ENCODE measurements at places on chromosomes 1 and 21.

GRCh38 chr1:98068016-98068415, 147.2 kb upstream of the DPYD start:
- DNase-seq: no peak

DNA sequence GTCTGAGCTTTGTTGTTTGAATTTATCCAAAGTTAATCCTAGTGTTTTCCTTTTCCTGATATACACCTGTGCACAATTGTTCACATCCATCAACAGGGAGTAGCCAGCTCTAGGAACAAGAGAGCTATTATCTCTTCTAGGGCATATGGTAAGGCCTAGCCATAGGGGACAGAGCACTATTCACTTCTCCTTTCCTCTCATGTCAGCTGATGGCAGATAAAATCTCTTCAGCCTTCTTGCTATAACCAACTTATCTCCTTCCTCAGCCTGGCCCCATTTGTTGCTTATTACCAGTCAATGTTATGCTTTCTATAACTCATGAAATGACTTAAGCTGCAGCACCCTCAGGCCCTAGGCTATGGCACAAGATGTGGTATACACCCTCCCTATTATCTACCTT, 38.9 kb downstream of the PATJ start:
- no peak for DNase-seq

GRCh38 chr1:238492271-238492670, 601.5 kb upstream of the ZP4 start:
- no peak for DNase-seq

DNA sequence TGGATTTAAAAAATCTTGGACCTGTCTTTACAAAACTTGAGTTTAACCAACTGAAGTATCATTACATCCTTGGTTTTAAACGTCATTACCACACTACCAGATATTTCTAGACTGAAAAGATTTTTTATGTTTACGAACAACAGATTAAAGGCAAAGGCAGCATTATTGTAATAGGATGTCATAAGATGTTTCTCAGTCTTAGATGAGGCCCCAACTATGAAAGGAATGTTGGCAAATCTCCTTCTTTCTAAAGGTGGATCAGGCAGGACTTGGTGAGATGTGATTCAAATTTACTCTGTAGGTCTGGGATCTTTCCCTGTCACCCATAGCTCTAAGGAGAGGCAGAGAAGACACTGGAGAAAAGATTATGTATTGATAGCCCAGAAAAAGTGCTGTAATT, 417.9 kb downstream of the PTBP2 start:
- no peak for DNase-seq

DNA sequence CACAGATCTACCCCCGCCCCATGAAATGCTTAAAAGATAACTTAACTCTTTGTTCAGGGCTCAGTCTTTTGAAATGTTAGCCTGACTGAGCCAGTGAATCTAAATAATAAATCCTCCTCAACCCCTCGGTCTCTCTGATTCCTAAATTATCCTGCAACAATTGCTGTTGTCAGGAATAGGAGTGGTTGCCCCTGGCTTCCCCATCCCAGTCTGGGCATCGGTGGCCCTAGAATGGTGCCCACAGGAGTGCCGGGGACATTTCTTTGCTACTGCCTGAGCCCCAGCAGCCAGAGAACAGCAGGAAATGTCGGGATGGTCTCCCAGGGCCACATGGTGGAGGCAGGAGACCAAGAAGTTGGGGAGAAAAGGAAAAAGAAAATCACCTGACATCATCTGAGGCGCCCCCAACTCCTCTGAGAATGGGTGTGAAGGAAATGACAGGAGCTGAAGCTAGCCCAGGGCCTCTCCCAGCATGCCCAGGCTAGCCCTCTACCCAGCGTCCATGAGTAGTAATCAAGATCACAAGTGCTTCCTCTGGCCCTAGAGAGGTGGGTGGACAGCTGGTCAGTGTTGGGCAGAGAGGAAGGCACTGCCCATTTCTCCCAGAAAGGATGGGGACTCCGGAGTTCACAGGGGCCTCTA, 1.6 kb downstream of the PADI4 start:
- no peak for DNase-seq

DNA sequence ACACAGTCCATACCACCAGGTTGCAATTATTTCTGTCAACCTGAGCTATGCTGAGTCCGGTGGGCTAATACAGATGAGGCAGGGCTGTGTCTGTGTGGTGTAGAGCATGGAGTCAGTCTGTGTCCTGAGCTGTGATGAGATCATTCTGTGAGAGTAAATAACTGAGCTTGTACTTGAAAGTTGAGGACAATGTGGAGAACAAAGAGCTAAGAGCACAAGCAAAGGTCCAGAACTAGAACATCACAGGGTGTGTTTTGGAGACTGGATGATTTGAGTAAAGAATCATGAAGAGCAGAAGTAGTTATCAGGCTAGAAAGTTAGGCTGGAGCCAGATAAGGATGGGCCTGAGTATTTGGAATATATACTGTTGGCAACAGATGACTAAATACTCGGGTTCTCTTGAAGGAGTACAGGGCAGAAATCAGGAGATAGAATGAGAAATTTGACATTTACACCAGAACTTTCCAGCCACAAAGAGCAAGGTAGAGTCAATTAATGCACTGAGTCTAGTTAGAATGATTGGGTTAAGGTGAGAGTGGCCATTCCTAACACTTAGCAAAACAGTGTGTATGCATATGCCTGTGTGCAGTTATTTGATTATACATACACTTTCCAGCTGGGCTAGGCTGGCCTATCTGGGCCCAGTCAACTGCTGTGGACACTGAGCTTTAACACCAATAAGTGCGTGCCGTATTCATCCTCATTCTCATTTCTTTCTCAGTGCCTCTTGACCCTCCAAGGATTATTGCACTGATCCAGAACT, 48.8 kb downstream of the LEPR start:
- no peak for DNase-seq

GRCh38 chr1:205262731-205263171, 35.0 kb downstream of the TMCC2 start:
- no peak for DNase-seq

GRCh38 chr1:170993151-170993550, 57.8 kb downstream of the MROH9 start:
- DNase-seq: no peak

DNA sequence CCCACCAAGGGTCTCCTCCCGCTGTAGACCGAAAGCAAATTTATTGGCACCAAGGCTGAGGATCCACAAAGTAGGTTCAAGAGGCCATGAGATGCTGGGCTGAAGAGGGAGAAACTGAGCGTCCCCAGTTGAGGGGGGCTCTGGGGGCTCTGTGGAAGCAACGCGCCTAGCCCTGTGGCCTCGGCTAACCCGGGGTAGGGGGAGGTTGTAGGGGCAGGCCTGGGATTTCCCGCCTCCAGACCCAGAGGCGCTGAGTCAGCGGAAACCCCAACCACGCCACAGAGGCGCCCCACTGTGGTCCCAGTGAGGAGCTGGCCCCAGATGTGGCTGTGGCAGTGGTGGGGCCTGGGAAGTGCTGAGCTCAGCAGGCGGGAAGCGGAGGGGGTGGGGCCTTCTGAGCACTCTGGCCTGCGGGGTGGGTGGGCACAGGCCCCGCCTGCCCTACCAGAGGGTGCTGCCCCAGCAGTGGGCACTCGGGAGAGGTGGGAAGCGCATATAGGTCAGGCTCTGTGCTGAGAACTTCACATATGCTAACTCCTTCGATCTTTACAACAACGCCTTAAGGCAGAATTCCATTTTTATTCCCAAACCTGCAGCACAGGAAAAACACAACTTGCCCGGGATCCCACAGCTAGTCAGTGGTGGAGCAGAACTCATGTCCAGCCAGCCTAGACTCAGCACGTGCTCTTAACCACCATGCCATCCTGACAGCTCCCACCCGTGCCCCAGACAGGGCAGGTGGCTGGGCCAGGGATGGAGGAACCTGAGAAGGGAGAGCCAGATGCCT, 1.5 kb upstream of the COL16A1 start:
- no peak for DNase-seq

DNA sequence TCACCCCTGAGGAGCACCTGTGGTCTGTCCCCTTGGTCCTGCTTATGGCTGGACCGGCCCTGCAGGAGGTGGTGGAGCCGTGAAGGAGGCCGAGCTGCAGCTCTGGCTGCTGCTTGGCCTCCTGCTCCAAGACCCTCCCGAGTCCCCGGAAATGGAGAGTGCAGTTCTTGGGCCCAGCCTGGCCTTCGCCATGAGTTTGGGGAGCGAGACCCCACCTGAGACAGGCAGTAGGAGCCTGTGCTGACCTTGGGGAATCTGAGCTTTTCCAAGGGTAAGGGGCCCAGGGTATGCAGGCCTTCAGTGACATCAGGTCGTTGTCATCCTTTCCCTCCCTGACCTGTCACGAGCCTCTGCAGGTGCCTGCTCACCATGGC, 14.1 kb downstream of the TMEM201 start:
- no peak for DNase-seq

- no peak for DNase-seq
These were observed 13.9 kb upstream of the PSMB2 start for GRCh38 chr1:35655196-35655595.

DNA sequence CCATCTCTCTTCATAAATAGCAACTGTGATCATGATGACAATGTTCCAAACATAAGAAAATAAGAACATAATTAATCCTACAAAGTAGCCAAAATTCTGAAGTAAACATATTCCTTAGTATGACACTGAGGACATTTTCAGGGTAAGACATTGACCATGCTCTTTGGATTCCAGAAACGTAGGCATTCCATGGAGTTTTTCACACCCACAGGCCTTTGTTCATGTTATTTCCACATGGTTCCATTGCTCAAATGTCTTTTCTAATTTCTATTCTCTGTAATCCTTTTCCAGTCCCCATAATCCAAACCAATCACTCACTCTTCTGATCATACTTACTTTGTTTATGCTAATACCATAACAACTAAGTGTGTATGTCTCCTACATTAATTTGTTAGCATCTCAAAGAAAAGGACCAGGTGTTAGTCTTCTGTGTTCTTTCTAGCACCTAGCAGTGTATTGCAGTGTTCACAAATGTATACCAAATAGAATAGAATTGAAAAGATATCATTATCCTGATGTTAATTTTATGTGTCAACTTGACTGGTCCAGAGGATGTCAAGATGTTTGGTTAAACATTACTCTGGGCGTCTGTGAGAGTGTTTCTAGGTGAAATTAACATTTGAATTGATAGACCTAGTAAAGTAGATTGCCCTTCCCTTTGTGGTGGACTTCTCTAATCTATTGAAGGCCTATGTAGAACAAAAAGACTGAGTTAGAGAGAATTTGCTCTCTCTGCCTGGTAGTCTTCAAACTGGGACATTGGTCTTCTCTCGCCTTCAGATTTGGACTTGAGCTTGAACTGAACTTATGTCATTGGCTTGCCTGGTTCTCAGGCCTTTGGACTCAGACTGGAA, 516.6 kb downstream of the PTPRC start:
- DNase-seq: no peak

DNA sequence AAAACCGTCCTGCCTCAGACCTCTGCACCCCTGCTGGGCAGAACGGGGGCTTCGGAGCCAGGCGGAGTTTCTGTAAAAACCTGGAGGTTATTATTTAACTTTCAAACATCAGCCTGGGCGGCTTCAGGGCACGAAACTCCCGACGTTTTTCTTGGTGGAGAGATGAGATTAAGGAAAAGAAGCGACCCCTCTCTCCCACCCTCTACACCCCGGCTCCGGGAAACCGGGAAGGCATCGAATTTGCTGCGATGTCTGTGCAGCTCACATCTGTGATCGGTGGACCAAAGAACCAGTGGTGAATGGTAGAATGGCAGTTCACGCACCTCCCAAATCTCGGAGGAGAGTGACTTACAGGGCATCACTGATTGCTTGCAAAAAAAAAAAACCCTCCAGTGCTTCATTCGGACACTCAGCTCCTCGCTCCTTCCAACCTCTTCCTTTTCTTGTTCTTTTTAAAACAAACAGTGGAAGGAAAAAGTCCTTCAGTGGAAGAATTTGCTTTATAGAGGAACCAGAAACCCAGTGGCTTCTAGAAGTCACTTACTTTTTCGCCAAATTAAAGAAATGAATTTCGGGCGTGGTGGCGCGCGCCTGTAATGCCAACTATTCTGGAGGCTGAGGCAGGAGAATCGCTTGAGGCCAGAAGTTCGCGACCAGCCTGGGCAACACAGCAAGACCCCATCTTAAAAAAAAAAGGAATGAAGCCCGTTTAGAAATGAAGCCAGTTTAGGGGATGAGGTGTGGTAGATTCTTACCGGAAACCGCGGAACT, 884 bp downstream of the PHACTR4 start:
- DNase-seq: no peak

DNA sequence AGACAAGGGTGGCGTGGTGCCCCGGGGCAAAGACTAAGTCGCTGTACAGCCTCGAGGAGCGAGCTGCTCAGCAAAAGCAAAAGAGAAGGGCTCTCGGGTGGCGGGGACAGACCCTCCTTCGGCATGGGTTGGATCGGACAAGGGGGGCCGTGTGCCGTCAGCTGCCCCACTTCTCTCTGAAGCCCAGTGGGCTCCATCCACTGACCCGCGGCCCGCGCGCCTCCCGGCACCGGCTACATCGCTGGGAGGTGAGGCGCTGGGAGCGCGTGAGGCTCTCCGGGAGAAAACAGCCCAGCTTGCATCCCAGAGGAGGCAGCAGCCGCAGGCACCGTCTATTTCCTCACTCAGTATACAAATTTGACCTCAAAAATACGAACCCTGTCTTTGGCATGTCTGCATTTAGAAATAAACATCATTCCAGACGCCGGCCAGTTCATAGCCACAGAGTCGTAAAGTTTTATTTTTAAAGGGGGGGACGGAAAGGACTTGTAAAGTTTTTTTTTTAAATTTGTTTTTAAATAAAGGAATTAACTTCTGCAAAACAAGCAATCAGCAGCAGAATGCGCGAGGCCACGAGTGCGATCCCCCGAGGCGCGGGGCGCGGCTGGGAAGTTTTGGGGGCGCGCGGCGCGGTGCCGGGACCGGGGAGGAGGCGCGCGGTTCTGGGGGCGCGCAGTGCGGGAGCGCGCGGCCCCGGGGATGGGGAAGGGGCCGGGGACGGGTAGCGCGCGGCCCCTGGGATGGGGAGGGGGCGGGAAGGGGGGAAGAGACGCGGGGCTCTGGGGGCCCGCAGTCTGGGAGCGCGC, 689 bp upstream of the GPR137B start:
- DNase-seq: no peak

DNA sequence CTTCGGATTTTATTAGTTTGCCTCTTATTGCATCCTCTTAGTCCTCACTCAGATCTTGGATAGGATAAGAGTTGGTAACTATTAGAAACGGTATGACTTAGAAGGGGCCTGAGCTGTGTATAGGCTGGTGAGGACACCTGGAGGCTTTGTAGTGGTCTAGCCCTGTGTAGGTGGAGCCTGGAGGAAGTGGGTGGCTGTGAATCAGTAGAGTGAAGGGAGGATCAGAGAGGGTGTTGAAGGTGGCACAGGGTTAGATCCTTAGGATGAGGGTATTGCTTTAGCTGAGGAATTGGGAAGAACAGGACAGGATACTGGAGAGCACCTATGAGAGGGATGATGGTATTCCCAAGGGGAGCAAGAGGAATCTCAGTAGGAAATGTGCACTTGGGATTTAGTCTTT, 5.7 kb downstream of the VANGL1 start:
- DNase-seq: no peak

DNA sequence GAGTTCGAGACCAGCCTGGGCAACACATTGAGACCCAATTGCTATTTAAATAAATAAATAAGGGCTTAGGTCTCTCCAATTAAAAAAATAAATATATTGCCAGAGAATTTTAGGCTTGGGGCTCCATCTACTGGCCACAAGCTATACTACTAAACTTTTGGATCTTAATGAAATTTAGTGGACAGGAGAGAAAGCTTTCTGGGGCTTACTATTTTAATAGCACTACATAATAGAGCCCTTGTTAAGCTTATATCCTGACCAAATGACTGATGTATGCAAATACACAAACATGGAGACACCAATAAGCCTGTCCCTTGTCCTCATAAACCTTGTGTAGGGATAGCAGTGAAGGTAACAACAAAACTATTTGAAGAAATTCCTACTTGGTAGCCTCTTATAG, 18.4 kb downstream of the CCT3 start:
- no peak for DNase-seq

GRCh38 chr1:80023358-80023757, 1016.8 kb upstream of the ADGRL4 start:
- no peak for DNase-seq

Data from esophagus squamous epithelium (tissue), 5 donors.